K562 (cell line): ENCODE measurements at places on chromosomes 6 and 20. TPM values are rescaled to one million over a fixed set of nuclear protein-coding genes. Genes with fewer than 3 reads are reported as not detected.
A peak's percentile ranks its signal among the peaks of the same experiment; 100 is the strongest.

KCNQ5 gene
- total RNA-seq = 5.0 and 5.7 TPM in 2 replicates

SLC2A10 gene
- total RNA-seq = 0.16 and 0.58 TPM in 2 replicates

FGD2 gene
- 0.13 TPM in 1 of 2 replicates, not detected in the other for total RNA-seq

NR2E1 gene
- not detected in 2 replicates for total RNA-seq

MATN4 gene
- total RNA-seq = 0.13 TPM in 1 of 2 replicates, not detected in the other

ANKRD60 gene
- total RNA-seq = not detected in 2 replicates

DNA sequence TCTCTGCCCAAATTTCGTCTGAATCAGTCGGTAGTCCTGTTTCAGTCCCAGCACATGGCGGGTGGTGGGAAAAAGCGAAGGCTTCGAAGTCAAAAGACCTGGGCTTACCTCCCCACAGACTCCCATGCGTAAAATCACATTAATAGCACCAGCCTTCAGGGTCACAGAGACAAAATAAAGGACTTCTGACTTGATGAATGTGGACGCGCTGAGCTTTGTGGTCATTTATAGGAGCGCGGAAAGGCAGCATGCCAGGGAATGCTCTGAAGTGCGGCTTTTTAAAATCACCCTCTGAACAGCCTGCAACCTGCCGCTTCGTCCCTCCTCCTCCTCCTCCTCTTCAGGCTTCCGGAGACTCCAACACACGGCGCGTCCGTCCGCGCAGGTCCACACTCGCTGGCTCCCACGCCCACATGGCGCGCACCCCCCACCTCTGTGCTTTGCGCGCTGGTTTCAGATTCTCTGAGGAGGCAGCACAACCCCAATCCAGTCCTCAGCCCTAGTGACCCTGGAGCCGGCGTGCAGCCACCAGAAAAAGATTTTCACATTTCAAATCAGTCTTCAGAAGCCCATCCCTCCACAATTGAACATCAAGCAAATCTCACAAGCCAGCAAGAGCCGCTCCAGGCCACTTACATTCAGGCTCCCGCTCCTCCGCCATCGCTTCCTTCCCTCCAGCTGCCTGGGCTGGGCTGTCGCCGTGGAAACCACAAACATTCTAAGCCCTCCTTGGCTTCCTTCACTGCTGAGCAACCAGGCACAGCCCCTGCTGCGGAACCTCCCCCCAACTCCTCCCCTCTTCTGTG lies at the start of gene C6orf118:
TSS of gene C6orf118 (minus strand) at position 680 of the 806 bp plus-strand sequence. CDS start at position 661, 19 bp downstream.
- DNase-seq = no peak

- DNase-seq = no peak
Observed at GRCh38 chr6:18309046-18309445, 44.7 kb upstream of the DEK start.

DNA sequence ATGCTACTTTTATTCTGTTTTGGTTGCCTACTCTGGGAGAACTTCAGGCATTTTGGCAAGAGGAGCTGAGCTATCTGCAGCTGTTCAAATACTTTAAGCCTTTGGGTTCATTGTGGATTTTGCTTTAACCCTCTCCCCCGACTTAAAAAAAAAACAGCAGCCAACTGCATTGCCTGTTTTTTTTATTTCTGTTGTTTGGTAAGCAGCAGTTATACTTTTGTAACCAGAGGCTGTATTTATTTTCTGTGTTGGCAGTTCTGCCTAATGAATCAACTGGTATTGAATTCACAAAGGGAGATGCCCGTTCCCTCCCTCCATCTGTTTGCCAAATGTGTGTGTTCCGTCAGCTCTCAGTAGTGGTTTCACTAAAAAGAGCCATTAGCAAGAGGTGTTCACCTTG lies 484.0 kb downstream of the UTRN start:
- DNase-seq = no peak

DNA sequence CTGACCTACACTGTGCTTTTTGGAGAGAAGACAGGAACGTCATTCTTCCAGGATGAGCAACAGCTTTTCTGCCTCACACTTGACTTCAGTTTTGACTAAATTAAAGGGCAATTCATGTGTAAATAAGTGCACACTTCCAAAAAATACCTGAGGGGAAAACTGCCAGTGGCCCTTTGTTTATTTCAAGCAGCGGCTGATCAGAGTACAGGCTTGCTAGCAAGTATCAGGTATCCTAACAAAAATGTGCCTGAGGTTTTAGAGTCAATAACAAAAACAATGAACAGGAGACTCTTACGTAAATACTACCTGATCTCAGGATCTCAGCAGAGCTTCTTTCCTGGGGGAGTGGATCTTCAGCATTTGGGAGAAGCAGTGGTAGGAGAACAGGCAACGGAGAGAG lies 12.4 kb downstream of the LY86 start:
- DNase-seq = no peak

DNA sequence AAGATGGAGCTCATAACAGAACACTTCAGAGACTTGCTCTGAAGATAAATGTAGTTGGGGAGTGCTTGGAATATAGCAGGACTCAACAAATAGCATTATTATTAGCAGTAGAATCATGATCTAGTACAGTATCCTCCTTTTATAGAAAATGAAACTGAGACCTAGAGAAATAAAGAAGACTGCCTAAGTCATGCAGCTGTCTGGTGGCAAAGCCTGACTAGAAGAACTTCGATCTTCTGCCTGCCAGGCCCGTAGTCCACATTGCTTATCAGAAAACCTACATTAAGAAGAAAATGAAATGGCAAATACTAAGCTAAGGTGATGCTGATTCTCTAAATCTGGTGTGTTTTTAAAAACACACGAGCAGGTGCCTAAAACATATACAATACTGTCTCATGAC lies 46.4 kb upstream of the DST start:
- no peak for DNase-seq

- DNase-seq = no peak
Observed at GRCh38 chr6:146153040-146153758, 124.3 kb downstream of the GRM1 start.

DNA sequence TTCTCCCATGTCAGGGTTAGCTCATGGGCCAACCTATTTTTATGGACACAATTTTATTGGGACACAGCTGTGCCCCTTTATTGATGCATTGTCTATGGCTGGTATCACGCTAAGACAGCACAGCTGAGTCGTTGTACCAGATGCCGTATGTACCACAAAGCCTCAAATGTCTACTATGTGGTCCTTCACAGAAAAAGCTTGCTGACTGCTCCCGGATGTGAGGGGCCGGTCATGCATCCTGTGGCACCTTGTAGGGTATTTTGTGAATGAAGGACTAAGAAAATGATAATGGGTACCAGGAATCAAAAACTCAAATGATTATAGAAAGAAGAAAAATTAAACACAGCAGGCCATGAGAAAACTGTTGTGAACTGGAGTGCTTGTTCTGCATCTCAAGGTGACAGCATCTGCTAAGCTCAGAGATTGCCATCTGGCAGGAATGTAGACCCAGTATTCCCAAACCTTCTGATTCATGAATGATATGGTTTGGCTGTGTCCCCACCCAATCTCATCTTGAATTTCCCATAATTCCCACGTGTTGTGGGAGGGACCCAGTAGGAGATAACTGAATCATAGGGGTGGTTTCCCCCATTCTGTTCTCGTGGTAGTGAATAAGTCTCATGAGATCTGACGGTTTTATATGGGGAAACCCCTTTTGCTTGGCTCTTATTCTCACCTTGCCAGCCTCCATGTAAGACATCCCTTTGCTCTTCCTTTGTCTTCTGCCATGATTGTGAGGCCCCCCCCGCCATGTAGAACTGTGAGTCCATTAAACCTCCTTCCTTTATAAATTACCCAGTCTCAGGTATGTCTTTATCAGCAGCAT lies 248.5 kb downstream of the TSHZ2 start:
- DNase-seq = no peak

GRCh38 chr6:5211492-5211891 lies 49.3 kb downstream of the LYRM4 start:
- DNase-seq = no peak

DNA sequence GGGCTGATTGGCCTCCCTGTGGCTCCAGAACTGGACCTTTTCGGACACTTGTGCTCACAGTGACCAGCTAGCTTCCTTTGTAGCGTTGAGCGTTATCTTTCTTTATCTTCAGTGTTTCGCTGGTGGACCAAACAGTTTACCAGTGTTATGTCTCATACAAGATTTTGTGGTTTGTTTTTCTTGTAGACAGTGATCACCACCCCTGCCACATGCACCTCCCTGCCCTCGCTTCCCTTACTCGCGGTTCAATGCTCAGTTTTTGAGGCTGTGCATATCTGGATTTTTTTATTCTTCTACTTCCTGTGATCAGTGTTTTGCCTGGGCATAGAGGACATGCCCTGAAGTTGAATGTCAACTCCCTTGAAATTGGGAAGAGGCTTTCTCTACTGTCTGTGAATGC lies 16.4 kb downstream of the MYT1 start:
- DNase-seq = no peak

GRCh38 chr6:15253203-15254022 lies 7.5 kb downstream of the JARID2 start:
- no peak for DNase-seq

- DNase-seq = no peak
Observed at GRCh38 chr20:15555913-15556312, 1017.3 kb downstream of the KIF16B start.

GRCh38 chr20:17316316-17317038 lies 89.6 kb downstream of the PCSK2 start:
- DNase-seq = no peak

DNA sequence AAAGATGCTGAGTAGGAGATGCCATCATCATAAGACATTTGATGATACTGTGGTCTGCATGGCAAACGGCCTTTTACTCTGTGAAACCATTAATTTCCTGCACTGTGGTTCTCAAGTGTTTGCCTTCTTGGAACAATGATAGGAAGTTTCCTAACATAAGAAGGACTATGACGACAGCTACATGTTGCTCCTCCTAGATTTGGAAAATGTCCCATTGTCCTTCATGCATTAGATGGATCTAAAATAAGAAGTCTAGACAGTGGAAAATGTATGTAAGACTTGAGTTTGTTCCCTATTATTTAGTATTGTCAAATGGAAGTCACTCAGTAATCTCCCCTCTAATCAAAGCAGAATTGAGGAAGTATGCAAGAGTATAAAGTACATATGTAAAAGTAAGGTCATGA lies 98.5 kb upstream of the TMEM170B start:
- DNase-seq = no peak

DNA sequence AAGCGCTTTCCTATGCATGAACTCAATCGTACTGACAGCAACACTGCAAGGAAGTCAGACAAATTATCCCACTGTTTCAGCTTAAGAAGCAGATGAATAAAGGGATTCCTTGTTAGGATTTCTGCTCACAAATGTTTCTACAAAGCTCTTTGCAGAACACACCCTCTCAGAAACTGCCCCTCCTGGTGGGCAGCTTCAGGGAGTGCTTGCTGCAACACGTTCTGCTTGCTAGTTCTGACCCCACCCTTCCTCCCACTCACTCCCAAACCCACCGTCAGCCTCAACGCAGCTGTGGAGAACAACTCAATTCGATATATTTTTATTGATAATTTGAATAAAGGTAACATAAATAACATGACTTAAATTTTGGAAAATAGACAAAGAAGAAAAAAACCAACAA lies 250.8 kb upstream of the PRDM1 start:
- DNase-seq = peak; percentile 64

GRCh38 chr6:149545258-149545753 lies 537 bp downstream of the PPIL4 start:
- DNase-seq = peak; percentile 79

DNA sequence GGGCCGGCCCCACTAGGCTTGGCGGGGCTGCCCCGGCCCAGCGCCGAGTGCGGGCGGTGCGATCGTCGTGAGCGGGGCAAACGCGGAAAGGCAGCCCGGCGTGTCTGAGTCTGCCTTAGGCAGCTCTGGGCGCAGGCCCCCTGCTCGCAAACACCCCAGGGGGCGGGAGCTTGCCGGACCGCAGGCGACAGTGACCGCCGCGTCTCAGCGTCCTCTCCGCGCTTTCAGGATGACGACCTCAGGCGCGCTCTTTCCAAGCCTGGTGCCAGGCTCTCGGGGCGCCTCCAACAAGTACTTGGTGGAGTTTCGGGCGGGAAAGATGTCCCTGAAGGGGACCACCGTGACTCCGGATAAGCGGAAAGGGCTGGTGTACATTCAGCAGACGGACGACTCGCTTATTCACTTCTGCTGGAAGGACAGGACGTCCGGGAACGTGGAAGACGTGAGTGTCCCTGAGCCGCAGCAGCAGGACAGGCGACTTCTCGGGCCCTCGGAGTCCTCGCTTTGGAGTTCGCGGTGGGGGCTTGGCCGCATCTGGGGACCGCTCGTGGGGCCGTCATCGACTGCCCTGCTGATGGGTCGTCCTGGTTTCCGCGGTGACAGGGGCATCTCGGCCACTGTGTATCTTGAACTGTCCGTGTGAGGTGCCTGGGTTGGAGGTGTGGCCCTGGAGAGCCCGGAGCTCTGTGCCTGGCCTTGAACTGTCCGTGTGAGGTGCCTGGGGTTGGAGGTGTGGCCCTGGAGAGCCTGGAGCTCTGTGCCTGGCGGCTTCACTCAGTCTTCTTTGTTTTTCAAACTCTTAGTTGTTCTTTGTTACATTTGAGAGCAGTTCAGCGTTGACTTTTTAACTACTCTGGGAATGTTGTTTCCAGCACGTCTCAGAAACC lies 786 bp downstream of the ADRM1 start:
- no peak for DNase-seq

GRCh38 chr6:168616816-168617765 lies 176.1 kb downstream of the SMOC2 start:
- DNase-seq = no peak

DNA sequence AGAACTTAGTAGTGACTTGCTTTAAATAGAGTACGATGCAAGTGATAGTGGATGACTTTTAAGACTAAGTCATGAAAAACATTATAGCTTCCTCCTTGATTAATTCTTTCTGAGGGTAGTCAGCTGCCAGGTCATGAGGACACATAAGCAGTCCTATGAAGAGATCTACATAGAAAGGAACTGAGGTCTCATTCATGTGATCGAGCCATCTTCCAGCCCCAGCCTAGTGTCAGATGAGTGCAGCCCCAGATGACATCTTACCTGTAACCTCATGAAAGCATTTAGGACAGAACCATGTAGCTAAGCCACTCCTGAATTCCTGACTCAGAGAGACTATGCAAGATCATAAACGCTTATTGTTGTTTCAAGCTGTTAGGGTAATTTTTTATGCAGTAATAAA lies 67.7 kb downstream of the AK9 start:
- no peak for DNase-seq

DNA sequence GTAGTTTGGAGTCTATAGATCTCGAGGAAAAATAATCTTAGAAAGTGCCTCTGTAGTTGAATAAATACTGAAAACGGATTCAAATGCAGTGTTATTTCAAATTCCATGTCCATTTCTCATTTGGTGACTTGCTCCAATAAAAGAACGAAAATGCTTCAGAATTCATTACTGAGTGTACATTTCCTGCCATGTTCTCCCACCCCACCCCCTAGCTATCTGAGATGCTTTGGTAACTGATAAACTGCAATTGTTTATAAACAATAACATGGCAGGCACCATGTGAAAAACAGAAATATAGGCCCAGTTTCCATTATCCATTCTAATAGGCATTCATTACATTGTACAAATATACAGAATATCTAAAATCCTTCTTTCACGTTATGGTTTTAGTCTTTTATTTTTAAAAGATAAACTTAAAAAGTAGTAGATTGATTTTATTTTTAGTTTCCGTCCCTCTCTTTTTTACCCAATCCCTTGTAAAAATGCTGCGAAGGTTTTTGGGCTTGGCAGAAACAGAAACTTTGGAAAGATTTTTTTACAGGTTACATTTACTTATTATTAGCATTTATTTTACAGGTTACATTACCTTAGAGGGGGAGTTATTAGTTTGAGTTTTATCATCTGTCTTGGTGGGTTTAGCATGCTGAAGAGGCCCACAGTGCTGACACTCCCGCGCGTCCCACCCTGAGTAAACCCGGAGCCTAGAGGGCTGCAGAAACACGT lies 1.5 kb downstream of the FAM162B start:
- no peak for DNase-seq

GRCh38 chr20:58169450-58169849 lies 59.0 kb downstream of the ANKRD60 start:
- DNase-seq = no peak
